Left lung (tissue), 14 donors: ENCODE measurements at places on chromosomes 4 and X.
A peak's percentile ranks its signal among the peaks of the same experiment; 100 is the strongest.

- DNase-seq: peak; percentile 64
These were observed 6.8 kb upstream of the ANOS1 start for GRCh38 chrX:8738588-8739189.

- DNase-seq: no peak
These were observed 13.9 kb upstream of the TMPRSS11D start for GRCh38 chr4:67897686-67898085.

DNA sequence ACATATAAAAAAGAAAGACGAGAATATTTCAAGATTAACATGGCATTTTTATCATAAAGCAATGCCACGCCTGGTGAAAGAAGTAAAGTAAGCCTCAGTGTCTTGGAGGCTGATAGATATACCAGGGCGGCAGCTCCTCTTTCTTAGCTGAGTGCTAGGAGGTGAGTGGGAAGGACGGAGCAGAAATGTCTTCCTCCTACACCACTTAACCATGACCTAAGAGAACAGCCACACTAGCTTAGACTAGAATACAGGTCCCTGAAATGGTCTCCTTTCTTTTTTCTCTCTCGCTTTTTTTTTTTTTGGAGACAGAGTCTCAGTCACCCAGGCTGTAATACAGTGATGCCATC, 75.0 kb downstream of the NAF1 start:
- no peak for DNase-seq

- DNase-seq: no peak
These were observed 3.3 kb upstream of the MAGEA8 start for GRCh38 chrX:149877636-149878035.

DNA sequence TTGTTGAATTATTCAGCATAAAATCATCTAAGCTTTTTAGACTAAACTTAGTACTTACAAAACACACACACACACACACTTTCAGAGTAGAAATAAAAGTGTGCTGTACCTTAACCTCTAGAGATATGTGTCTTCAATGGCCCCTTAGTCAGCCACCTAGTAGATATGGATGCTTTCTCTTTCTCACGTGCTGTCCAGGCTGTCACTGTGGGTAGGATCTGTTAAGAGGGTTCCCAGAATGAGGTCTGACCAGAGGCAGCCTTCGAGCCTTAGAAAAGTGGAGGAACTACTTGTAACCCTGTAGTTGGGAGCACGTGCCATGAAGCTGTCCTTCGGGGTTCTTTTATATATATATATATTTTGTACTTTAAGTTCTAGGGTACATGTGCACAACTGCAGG, 117.9 kb downstream of the COL4A5 start:
- DNase-seq: no peak

DNA sequence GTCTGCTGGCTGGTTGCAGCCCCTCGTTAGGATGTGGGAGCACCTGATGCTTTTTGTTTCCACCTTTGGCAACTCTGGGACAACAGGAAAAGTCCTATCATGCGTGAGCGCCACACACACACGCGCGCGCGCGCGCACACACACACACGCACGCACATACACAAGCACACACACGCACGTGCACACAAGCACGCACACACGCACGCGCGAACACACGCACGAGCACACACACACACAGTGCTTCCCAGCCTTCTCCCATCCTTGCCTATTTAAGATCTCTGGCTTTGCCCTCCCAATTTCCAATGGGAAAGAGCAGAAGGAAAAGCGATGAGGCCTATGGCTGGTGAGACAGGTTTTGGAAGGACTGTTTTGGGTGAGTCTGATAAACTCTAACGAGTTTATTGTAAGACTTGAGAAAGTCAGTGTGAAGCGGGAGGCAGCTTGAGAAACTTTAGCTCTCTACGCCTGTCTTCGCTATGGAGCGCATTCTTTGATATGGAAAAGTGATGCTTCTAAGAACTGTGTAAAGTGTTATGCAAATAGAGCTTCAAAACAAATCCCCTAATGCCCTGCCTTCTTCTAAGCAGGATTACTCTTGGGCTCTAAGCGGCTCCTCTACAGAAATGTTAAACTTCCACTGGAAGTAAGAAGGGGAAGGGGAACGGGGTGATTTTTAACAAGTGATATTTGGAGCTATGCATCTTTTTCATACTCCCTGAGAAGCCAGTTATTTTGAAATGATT, 11.8 kb downstream of the SUPT20HL1 start:
- no peak for DNase-seq

GRCh38 chr4:42328978-42329377, 68.3 kb upstream of the SHISA3 start:
- DNase-seq: no peak

- no peak for DNase-seq
These were observed 528.6 kb downstream of the ANKRD50 start for GRCh38 chr4:124183926-124184325.

DNA sequence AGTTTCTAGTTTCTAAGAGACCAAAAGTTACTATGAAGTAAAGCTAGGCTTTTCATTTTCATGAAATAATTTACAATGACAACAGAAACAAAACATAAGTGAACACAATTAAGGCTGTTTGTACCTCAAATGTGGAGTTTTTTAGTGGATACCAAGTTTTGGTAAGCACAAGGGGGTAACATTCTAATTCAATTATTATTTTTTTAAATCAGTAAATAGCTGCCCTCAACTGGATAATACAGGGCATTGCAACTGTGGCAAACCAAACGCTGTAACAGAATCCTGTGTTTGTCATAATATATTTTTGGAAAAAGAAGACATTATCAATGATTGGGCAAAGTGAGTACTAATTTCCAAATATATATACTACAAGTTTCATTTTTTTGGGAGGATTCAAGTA, 150.3 kb downstream of the FBXW7 start:
- no peak for DNase-seq

GRCh38 chr4:185685804-185686203, 126.2 kb downstream of the SORBS2 start:
- DNase-seq: no peak

GRCh38 chrX:2748171-2748814, 3.5 kb upstream of the XG start:
- no peak for DNase-seq

DNA sequence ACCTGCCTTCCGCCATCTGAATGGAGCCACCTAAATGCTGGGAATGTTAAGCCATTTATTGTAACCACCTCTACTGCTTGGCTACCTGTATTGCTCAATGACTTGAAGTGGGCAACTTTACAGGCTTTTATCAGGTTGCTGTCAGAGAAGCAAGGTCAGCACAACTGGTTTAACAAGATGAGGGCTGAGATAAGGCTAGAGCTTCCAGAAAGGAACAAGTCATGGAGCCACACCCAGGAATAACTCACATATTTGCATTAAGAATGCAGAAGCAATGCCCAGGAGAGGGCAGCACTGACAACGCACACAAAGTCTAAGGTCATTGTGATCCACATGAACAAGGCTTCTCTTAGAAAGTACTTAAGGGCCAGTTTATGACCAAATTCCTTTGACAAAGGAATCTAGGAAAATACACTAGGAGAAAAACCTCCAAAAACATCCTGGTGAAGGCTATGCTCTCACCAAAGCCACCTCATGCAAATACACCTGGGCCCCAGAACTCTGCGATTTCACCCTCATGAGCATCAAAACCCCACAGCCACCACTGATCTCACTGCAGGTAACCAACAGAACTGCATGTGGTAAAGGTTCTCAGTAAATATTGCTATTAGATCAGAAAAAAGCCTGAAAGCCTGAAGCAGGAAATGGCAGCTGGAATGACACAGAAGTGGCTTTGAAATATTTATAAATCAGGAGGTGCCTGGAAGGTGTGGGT, 15.0 kb upstream of the STS start:
- DNase-seq: peak; percentile 80

DNA sequence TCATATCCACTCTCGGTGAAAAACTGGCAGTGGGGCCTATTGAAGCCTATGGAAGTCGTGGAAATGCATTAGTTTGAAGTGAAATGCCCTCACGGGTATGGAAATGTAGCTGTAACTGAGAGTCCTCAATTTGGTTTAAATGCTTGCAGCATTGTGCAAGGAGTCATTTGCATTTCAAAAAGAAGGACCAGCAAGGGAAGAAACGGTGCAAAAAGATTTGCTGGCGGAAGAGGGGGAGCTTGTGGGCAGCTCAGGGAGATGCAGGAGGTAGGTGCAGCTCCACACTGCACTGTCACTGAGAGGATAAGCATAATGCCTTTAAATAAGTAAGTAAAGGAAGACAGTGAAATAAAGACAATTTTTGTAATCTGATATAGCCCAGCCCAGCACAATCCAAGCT, 400.4 kb upstream of the DIPK2B start:
- no peak for DNase-seq

DNA sequence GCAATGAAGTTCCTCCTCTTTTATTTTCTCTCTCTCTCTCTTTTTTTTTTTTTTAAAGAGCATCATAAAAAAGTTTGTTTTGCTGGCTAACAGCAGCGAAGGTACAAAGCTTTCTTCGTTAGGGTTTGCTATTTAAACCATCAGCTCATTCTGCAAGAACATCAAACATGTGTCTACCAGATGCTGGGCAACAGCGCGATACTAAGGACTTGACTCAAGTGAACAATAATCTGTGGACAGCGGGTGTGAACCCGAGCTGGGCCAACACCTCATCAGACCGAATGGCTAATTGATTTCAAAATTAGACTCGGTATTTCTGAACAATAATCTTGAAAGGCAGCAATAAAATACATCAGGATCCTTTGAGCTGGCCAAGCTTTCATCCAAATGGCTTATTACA, 246.4 kb downstream of the FBXO8 start:
- no peak for DNase-seq

- DNase-seq: no peak
These were observed 208.1 kb upstream of the EOLA2 start for GRCh38 chrX:150146271-150146896.

GRCh38 chr4:15653864-15654592, 1.1 kb downstream of the FBXL5 start:
- no peak for DNase-seq

DNA sequence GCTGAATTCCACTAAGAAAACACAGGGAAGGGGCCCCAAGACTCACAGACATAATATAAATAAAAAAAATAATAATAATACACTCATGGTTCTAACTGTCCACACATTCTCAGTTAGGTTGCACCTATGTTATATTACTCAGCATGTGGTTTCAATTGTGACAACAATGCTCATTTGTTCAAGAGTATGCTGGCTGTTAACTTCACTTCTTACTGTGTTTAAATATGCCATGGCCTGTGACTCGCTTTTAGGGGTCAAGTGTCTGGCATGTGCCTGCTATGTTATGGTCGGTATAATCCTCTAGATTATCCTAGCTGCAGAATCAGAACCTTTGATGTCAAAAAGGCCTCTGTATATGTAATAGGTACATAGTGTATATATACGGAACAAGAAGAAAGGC, 324.8 kb upstream of the INTU start:
- no peak for DNase-seq

DNA sequence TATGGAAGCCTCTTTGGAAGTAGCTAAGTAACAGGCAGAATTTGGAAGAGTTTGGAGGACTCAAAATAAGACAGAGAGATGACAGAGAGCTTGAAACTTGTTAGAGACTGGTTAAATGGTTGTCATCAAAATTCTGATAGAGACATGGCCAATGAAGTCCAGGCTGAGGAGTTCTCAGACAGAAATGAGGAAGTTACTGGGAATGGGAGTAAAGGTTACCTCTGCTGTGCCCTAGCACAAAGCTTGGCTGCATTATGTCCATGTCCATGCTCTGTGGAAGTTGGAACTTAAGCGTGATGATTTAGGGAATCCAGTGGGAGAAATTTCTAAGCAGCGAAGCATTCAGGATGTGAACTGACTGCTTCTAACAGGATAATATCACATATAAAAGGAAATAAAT, 146.2 kb upstream of the NDST4 start:
- no peak for DNase-seq

GRCh38 chrX:135213200-135213844, 38.5 kb upstream of the ETDA start:
- DNase-seq: no peak

DNA sequence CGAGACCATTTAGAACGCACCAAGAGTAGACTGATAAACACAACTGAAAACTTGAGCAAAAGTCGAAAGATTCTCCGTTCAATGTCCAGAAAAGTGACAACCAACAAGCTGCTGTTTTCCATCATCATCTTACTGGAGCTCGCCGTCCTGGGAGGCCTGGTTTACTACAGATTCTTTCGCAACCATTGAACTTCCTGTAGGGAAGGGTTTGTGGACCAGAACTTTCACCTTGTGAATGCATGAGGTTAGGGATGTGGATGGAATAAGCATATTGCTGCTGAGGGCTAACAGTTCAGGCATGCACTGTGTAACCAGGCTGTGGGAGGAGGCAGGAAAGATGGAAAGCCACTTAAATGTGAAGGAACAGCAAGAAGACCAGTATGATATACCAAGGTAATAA, 20.9 kb upstream of the ING2 start:
- DNase-seq: no peak

DNA sequence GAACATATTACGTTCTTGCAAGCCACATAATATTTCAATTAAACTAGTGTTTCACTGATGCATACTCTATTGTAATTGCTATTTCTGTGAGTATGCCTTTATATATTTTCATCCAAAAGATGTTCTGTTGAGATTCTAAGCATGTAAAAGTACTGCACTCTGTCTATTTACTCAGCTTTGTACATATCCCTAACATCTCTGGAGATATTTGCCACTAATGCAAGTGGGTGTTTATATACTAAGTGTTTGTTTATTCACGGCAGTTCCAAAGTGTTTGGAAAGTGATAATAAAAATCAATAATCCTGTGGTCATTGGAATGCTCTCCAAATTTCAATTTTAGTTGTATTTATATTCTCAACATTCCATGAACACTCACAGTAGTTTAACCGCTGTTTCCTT, 1989.0 kb downstream of the C4orf33 start:
- no peak for DNase-seq
